ENCODE measurements at places on chromosomes 13 and 19. TPM values are rescaled to one million over a fixed set of nuclear protein-coding genes. Genes with fewer than 3 reads are reported as not detected.

- no peak for DNase-seq
Observed at GRCh38 chr13:50519866-50520265, 323.6 kb downstream of the DLEU7 start.

DNA sequence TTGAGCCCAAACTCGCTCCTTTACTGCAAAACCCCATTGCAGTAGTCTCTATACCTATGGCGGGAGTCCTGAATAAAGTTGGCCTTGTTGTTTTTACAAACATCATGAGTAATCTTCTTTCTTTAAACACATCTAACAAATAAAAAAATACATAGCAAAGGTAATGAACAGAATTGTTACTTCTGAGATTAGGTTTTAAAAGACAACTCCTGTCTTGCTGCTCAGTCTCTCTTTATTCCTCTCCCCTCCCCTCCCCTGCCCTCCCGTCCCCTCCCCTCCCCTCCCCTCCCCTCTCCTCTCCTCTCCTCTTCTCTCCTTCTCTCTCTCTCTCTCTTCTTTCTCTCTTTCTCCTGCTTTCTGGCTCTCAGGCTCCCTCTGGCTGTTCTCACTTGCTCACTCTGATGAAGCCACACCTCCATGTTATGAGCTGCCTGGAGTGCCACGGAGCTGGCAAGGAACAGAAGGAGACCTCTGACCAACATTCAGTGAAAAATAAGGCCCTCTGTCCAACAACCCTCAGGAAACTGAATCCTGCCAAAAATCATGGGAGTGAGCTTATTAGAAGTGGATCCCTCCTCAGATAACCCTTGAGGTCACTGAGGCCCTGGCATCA, 300.7 kb upstream of the MIR17HG start:
- no peak for DNase-seq

Gene FCHO1
- total RNA-seq, result 1.1 TPM

Gene RNF225
- total RNA-seq, result 1.6 TPM

- DNase-seq, result no peak
Observed at GRCh38 chr13:99636728-99637353, 135.6 kb downstream of the TM9SF2 start.

Gene CYP2S1
- 8.5 TPM for total RNA-seq

Gene FSD1
- 12.1 TPM for total RNA-seq

Gene RNF113B
- total RNA-seq, result not detected

DNA sequence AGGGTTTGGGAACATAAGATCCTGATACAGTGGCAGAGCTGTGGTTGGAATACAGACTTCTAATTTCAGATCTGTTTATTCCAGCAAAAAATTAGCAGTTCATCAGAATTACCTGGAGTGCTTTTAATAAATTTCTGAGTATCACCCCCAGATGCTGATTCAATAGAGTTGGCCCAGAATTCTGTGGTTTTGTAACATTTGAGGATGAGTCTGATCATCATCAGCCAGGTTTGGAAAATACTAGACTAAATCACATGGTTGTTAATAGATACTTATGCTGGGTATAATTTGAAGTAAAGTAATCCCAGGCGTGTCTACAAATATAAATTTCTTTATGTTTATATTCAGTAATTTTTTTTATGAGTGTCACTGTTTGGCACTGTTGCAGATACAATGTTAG, 4.8 kb downstream of the USPL1 start:
- DNase-seq, result no peak

GRCh38 chr19:54434112-54434872, 14.7 kb upstream of the LENG8 start:
- no peak for DNase-seq

- no peak for DNase-seq
Observed at GRCh38 chr13:60288569-60288968, 108.5 kb upstream of the TDRD3 start.

- no peak for DNase-seq
Observed at GRCh38 chr13:33494596-33495204, 209.1 kb upstream of the STARD13 start.

GRCh38 chr13:20798027-20798426, 24.3 kb upstream of the EEF1AKMT1 start:
- no peak for DNase-seq

DNA sequence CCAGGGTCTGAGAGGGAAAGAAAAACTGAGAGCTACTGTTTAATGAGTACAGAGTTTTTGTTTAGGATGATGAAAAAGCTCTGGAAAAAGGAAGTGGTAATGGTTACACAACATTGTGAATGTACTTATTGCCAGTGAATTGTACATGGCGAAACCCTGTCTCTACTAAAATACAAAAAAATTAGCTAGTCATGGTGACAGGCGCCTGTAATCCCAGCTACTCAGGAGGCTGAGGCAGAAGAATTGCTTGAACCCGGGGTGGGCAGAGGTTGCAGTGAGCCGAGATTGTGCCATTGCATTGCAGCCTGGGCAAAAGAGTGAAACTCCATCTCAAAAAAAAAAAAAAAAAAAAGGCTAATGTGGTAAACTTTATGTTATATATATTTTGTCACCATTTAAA, 96.3 kb downstream of the VWA8 start:
- no peak for DNase-seq

DNA sequence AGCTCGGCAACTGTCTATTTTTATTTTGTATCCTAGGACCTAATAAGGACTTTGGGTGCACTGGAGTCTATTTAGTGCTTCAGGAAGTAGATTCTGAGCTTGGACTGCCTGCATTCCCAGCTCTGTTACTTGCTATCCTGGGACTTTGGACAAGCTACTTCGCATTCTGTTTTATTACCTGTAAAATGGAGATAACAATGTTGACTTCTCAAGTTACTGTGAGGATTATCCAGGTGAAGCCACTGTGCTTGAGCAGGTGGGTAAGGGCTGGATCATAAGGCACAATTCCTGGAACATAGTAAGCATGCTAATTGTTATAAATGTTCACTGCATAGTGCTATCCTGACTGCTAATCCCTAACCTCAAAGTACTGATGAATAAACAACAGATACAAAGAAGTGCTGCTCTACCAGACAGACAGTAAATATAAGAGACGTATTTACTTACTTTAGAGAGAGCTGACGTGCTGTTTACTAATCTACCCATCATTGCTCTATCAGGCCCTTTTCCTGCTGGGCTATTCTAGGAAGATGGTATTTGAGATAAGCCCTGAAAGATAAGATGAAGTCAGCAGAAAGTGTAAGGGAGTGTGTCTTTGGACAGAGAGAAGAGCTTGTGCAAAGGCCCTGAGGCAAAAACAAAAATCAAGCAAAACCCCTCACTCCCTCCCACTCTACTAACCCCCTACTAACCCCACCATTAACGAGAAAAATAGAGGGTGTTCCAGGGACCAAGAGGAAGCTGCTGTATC, 50.8 kb upstream of the FLT1 start:
- DNase-seq, result no peak

Gene IL17D
- total RNA-seq, result 0.46 TPM

GRCh38 chr19:16611121-16611520, 16.9 kb downstream of the MED26 start:
- no peak for DNase-seq

Gene KRTDAP
- not detected for total RNA-seq

Gene SLITRK1
- 0.08 TPM for total RNA-seq

Gene SPINT2
- 1,006 TPM for total RNA-seq

DNA sequence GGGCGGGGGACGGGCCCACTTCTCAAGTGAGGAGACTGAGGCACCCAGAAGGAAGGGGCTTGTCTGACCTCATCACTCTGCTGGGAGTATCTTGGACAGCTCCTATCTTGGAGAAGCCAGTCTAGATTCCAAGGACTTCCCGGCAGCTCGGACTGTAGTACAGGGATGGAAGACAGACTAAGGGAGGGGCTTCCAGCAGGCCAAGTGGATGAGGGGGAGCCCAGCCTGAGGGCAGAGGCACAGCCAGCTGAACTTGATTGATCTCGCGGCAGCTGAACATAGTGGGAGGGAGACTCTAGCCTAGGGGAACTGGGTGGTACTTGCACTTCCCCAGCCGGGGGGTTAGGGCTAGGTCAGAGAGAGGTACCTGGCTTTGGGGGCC, 711 bp downstream of the CILP2 start:
- DNase-seq, result no peak

Gene ZNF616
- total RNA-seq, result 5.3 TPM

DNA sequence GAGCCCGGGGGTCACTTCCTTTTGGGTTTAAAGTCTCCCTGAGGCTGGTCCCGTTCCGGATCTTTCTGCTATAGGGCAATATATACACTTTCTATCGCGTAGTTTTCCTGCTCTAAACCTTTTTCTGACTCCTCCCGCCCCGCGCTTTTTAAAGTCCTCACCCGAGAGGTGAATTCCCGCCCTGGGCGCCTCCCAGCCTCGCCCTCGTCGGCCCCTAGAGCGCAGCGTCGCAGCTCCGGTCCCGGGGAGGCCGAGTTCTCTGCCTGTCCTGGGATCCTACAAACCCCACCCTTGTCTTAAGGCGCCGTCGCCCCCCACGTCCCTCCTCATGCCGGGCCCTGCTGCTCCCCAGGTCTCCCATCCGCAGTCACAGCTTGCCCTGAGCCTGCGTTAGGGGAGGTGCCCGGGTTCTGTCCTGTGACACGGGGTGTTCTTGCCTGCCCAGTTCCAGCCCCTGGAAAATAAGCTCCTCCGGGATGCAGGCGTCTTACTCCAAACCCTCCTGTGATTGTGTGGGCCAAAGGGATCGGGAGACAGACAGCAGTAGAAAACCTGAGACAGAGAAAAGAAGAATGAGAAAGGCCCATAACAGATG, 491 bp downstream of the ZNF525 start:
- no peak for DNase-seq
